ENCODE measurements at places on chromosomes 5 and 9. TPM values are rescaled to one million over a fixed set of nuclear protein-coding genes. Genes with fewer than 3 reads are reported as not detected.

TRIM36 gene
- 1.5 TPM for total RNA-seq

SDHA gene
- total RNA-seq, result 67.7 TPM

CACNA1B gene
- under 0.01 TPM for total RNA-seq

HSPB3 gene
- not detected for total RNA-seq

DNA sequence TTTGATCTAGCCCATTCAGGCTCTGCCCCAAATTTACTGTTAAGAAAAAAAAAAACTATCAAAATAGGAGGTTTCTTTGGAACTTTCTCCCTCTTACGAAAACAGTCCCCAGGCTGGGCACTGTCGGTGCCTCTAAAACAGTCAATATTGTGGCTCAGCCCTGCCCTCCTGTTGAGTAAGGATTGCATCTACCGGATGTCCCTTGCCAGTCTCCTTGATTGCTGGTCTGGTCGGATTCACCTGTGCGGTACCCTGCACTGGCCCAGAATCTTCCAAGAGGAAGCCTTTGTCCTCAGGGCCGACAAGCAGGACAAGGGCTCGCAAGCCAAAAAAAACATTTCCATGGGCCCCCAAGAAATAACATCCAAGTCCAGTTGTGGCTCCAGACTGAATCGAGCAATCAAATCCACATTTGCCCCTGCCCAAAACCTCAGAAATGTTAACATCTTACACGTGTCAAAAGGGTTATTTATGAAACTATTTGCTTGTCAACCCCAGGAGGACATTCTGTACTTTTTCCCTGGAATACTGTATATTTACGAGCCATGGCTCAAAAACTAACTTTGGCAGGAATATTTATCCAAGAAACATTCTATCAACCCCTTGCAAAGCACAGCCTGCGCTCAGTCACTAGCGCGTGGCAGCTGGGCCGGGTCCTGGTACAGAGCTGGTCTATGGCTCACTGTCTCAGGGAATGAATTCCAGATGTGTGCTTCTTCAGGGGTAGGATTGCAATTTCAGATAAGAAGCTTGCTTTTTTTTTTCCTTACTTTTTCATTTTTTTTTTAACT is 129.2 kb upstream of the ADRA1B start:
- H3K36me3 ChIP-seq, result no peaks in the 10 kb centered on the region
- no peak overlapping the region for H3K4me3 ChIP-seq
- H3K4me1 ChIP-seq, result peaks cover 4% of the 10 kb centered on the region
- DNase-seq, result peak; percentile 61

- no peaks in the 10 kb centered on the region for H3K36me3 ChIP-seq
- H3K27me3 ChIP-seq, result no peaks in the 10 kb centered on the region
- H3K4me1 ChIP-seq, result no peaks in the 10 kb centered on the region
- H3K4me3 ChIP-seq, result no peak overlapping the region
- no peak for DNase-seq
- H3K27ac ChIP-seq, result no peak overlapping the region
Observed at GRCh38 chr9:95181226-95181818, 136.2 kb downstream of the FANCC start.

DNA sequence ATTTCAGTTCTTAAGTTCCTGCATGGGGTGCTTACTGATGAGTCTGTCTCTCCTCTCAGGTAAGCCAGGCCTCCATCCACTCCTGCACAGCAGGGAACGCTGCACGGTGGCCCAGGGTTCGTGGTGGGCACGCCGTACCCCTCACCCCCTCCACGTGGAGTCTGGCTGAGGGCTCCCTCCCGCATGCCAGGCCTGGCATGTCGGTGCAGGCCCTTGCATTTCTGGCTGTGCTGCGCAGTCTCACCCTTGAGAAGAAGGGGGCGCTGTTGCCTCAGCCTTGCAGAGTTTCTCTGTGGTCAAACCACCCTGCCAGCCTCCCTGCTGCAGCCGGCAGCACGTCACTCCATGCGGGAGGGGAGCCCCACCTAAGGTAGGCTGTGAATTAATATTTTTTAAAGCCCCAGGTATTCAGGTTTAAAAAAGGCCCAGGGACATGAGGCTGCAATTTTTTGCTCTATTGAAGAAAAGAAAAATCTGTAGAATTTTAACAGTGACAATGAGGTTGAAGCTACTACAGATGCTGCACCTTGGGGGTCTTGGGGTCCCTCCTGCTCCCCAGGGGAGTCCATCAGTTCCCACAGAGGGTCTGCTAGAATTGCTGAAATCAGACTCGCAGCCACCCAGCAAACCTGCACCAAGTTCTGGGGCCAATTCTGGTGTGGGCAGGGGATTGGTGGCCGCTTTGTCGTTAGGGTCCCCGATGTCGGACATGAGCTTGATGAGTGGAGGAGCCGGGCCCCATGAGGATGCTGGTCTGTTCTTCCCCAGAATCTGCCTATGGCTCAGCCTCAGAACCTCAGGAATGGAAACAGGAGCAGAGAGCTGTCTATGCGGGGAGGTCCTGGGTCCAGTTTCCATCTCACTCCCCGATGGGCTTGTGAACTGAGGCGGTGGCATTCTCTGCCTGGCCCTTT is 52.6 kb downstream of the TENT4A start:
- no peak overlapping the region for H3K27ac ChIP-seq
- H3K4me3 ChIP-seq, result peak overlapping the region; percentile 5
- H3K27me3 ChIP-seq, result no peaks in the 10 kb centered on the region
- no peaks in the 10 kb centered on the region for H3K4me1 ChIP-seq
- H3K36me3 ChIP-seq, result no peaks in the 10 kb centered on the region

DNA sequence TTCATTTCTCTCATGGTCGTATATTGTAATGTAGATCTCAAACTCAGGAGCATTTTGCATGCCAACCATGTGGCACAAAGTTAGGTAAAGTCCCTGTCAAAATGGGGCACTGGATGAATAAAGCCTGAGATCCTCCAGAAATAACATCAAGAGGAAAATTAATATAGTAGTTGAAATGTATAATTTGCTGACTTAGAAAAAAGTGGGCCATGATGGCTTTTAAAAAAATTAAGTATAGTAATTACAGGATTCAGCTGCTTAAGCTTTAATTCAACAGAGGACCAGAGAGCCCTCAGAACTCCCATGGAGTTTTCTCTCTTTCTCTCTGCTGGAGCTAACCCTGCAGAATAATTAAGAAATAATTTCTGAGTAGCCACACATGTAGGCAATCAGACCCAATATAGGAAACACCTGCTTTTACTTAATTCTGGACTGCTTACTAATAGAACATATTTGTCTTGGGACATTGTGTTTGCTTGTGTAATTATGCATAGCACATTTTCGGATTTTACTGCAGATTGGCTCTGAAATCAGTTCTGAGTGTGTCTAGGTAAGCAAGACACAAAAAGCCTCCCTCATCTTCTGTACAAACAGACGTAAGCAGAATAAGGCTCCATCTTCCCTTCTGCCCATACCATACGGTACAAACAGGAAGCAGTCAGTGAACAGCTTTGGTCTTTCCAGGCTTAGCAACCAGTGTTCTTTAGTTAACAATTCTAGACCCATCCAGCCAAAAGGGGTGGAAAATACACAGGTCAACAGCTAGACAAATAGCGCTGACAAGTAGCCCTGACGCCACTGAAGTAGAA is 26.5 kb upstream of the PCSK1 start:
- no peaks in the 10 kb centered on the region for H3K36me3 ChIP-seq
- no peak overlapping the region for H3K4me3 ChIP-seq

DNA sequence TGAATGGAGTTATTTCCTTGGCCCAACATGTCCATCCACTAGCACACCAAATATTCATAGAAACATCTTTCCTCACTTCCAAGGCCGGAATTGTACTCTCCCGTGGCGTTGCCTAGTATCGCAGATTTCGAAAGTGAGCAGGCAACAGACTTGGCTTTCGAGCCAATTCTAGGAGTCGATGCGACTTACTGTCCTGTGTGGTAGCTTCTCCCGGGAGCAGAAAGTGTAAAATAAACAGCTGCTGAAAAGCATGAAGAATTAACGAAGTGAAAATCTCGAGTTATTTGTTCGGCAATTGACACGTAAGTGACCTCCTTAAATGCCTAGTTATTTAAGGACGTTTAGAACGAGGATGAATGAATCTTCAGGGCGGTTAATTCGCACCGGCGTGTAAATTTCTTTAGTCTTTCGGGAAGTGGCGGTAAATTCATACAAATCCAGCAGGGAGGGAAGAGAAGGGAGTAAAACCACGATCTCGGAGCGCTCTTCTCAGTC is 449 bp upstream of the PCSK5 start:
- H3K27me3 ChIP-seq, result no peaks in the 10 kb centered on the region
- H3K27ac ChIP-seq, result peak overlapping the region; percentile 6
- DNase-seq, result peak; percentile 62
- H3K4me3 ChIP-seq, result peak overlapping the region; percentile 82
- H3K4me1 ChIP-seq, result peaks cover 33% of the 10 kb centered on the region

DNA sequence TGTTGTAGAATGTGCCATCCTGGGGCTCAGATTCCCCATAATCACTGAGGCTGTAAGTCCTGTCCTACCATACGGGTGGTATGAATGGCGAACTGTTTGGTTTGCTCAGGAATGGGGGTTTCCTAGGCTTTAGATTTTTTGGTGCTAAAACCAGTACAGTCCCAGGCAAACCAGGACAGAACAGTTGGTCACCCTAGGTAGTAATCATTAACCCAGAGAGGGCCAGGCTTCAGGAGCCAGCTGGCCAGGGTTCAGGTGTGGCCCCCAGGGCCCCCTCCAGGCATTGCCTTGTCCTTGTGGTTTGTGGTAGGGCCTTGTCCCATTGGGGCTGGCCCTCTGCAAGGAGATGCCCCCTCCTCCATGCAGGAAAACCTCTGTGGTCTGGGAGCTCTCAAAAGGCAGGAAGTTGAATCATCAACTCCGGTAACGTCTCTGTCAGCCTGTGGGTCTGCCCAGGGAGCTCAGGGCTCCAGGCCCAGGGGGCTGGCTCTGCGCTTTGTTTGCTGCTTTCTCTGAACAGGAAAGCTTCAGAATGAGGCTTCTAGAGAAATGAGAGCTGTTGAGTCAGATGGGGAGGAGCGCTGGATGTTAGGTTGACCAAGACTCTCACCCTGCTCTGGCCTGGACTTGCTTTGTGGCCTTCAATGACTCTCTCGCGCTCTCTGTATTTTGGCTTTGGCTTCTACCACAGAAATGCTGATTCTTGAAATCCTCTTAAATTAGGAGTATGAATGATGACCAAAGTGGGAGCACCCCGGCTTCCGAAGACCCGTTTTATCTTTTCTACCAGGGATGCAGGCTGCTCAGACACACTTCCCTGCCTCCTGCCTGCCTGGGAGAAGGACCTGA is 22.2 kb upstream of the JADE2 start:
- H3K4me3 ChIP-seq, result no peak overlapping the region
- H3K4me1 ChIP-seq, result peaks cover 32% of the 10 kb centered on the region
- H3K27ac ChIP-seq, result peak overlapping the region; percentile 76
- H3K36me3 ChIP-seq, result no peaks in the 10 kb centered on the region

DNA sequence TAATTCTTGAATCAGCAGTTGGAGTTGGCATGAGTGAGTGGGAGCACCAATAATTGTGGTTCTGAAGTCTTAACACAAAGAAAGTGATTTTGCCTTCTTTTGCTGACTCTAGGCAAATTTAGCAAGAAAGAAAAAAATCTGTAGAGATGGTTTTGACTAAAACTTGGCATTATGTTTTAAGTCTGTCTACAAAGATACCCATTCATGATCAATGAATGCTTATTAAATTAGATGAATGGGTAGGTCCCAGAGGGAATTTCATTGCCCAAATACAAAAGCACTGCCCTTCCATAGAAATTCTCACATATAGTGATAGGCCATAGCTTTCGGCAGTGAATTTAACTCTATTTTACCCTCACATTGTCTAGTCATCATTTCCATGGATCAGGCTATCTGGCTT is 428.6 kb upstream of the ADAMTSL1 start:
- DNase-seq, result no peak
- no peak overlapping the region for H3K4me3 ChIP-seq
- H3K36me3 ChIP-seq, result no peaks in the 10 kb centered on the region

DNA sequence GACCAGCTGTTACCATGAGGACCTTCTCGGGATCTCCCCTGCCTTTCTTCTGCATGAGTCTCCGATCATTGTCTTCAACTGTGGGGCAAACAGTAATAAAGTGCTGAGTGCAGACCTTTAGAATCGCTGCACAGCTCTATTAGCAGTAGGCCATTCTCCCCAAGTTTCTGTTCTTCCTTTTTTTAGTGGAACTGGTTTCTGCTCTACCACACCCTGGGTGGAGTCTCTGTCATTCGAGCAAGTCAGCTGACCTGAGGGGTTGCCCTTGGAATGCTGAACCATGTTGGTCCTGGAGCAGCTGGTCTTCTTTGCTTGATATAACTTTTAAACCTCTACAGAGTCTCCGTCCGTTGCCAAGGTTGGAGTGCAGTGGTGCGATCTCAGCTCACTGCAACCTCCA is 33.4 kb upstream of the GNPDA1 start:
- H3K27ac ChIP-seq, result no peak overlapping the region
- H3K27me3 ChIP-seq, result no peaks in the 10 kb centered on the region
- peak; percentile 19 for DNase-seq
- no peak overlapping the region for H3K4me3 ChIP-seq
- H3K36me3 ChIP-seq, result no peaks in the 10 kb centered on the region

DNA sequence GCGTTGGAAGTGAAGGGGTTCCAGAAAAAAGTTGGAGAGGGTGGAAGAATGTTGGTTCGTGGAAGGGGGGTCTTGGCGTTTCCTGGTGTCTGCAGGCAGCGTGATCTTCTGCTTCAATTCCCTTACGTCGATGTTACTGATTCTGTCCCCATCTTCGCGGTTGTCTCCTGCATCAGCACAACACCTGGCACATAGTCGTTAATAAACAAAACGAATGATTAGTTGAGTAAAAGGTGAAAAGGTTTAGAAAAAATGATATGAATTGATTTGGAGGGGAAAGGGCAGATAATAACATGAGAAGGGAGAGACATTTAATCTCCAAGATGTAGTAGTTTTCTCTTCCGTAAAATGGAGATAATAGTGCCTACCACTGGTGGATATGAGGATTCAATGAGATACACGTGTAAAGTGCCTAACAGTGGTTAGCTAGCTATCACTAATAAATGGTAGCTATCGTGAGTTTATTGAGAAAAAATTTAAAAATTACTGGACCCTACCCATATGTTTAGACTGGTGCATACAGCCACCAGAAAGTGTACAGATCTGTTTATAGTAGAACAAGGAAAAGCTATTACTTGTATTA is 556 bp downstream of the MTREX start:
- H3K4me1 ChIP-seq, result peaks cover 39% of the 10 kb centered on the region
- no peak for DNase-seq
- H3K27me3 ChIP-seq, result no peaks in the 10 kb centered on the region
- H3K27ac ChIP-seq, result peak overlapping the region; percentile 93

- no peak overlapping the region for H3K27ac ChIP-seq
- H3K4me1 ChIP-seq, result no peaks in the 10 kb centered on the region
- no peaks in the 10 kb centered on the region for H3K36me3 ChIP-seq
- DNase-seq, result no peak
- no peak overlapping the region for H3K4me3 ChIP-seq
Observed at GRCh38 chr9:26809795-26810194, 82.8 kb downstream of the CAAP1 start.

DNA sequence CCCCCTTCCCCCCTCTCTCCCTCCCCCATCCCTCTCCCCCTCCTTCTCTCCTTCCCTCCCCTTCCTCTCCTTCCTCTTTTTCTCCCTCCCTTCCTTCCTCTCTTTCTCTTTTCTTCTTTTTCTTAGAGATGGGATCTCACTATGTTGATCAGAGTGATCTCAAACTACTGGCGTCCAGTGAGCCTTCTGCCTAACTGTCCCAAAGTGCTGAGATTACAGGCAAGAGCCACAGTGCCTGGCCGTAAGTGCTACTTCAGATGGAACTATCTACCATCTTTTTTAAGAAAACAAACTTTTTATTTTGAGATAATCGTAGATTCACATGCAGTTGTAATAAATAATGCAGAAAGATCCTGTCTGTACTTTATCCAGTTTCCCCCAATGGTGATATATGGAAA is 6.3 kb downstream of the RCL1 start:
- H3K36me3 ChIP-seq, result no peaks in the 10 kb centered on the region
- DNase-seq, result no peak
- peaks cover 17% of the 10 kb centered on the region for H3K4me1 ChIP-seq
- H3K27me3 ChIP-seq, result no peaks in the 10 kb centered on the region

Measured in tibial nerve (tissue), 4 donors.